ENCODE measurements at places on chromosomes 7 and 10.

GRCh38 chr7:8386926-8387550 is 46.4 kb upstream of the NXPH1 start:
- DNase-seq = no peak

- no peak for DNase-seq
These were observed 7.0 kb downstream of the NAPEPLD start for GRCh38 chr7:103141753-103142404.

- no peak for DNase-seq
These were observed 16.6 kb upstream of the ASB4 start for GRCh38 chr7:95469187-95469586.

DNA sequence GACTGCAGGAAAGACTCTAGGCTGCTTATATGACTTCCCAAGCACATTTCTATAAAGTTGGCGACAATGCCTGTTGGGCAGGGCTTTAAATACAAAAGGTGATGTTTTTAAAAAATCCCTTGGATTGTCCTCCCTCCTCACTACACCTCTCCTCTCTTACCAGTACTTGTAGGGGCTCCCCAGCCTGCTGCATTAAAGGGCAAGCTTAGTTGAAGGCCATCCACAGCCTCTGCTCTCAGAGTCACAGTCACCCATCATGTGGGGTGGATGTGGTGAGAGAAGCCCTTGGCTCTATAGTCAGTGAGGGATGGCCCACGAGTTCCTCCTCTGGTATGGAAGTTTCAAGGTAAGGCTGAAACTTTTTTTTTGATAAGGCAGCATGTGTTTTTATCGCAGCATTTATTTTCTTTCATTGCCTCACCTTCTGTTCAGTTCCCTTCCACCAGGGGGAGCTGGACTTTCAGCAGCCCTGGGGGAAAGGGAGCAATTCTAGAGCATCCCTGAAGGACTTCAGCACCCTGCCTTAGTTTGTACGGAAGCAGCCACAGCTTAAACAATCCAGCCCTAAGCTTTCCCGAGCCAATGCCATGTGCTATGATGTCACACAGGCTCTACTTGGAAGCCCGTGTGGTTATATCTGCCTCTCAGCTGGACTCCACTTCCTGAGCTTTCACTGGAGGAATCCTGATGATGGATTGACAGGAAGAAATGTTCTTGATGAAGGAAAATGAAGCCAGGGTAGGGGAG is 131.9 kb downstream of the CALCR start:
- peak; percentile 32 for DNase-seq

DNA sequence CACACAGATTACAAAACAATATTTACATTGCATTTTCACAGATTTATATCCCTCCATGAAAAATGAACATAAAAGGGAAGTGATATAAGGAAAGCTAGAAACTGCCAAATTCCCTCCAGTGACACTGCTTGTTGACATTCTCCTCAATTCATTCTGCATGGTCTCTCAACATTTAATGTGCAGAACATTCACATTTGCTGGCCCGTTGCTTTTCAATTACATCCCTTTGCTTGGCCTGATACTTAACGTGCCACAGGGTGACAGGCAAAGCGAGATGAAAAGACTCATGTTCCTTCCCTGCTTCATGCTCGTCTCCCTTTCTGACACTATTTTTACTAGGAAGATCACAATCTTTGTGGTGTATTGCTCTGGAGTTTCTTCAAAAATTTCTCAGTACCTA is 1019.7 kb upstream of the LRRN3 start:
- DNase-seq = no peak

GRCh38 chr7:128211626-128212025 is 29.5 kb upstream of the LEP start:
- no peak for DNase-seq

DNA sequence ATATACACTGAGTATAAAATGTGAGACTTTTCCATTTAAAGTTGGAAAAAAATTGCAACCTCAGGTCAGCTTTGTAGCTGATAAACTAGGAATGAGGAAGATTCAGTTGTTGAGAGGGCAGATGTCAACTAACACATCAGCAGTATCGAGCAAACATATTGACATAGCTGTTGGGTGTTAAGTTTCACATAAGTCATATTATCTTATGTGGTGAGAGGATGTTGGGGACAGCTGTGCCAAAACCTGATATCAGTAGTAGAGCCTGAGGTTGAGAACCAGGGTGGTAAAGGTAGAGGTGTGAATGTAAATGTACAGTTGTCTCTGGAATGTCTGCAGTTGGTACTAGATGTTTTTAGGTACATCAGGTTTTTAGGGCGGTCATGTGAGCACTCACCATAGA is 5.0 kb downstream of the ZRANB1 start:
- no peak for DNase-seq
